Cerebellar nuclear complex (tissue), 1 donor: ENCODE measurements at places on chromosomes 3 and 15.

DNA sequence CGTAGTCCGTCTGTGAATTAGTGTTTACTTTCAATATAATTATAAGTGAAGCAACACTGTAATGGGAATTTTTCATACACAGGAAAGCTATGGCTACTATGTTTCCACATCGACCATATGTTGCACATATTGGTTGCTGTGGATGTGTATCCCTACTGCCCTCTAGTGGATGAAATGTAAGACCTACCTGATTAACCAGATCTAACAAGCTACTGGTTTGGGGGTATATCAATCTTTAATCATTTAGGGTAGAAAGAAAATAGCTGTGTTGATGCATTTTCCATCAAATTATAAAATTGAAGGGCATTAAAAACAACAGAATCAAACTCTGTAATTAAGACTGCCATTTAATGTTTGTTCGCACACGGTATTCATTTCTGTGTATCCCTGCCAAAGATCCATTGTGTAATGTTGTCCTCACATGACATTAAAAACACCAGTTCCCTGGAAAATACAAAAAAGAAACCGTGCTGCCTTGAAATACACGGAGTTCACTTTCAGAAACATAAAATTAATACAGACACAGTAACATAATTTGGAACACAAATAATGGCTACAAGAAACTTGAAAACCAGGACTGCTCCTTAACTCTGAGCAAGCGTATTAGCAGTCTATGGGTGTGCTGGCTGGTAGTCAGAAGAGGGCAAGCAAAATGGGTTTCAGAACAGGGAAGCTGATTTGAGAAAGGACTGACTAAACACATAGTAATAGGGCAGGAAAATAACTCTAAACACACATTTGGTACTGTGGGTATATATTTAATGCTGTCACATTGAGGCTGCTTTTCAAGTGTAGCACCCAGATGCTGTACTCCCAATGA, 125.1 kb downstream of the TIGIT start:
- DNase-seq: peak; percentile 5

- no peak for DNase-seq
These were observed 10.2 kb upstream of the ITPKA start for GRCh38 chr15:41483519-41483918.

- no peak for DNase-seq
These were observed 237.7 kb downstream of the SUCLG2 start for GRCh38 chr3:67416703-67417102.

- no peak for DNase-seq
These were observed 405.1 kb downstream of the LPP start for GRCh38 chr3:188559072-188559429.
